ENCODE measurements at places on chromosomes 16 and 17.

DNA sequence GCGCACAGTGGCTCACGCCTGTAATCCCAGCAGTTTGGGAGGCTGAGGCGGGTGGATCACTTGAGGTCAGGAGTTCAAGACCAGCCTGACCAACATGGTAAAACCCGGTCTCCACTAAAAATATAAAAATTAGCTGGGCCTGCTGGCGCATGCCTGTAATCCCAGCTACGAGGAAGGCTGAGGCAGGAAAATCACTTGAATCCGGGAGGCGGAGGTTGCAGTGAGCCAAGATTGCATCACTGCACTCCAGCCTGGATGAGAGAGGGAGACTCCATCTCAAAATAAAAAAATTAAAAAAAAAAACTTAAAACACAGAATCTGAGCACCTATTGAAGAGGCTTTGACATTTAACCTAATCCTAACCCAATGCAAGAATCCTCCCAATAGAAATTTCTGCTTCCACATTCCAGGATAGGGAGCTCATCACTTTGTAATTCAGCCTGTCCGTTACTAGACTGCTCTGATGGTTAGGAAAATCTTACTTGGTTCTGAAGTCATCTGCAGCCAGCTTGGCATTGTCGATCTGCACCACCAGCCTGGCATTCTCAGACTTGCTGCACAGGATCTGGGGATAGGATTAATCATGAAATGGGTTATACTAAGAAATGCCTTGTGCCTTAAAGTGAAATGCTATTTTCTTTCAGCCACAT lies 2.1 kb downstream of the KRT33B start:
- DNase-seq = no peak

DNA sequence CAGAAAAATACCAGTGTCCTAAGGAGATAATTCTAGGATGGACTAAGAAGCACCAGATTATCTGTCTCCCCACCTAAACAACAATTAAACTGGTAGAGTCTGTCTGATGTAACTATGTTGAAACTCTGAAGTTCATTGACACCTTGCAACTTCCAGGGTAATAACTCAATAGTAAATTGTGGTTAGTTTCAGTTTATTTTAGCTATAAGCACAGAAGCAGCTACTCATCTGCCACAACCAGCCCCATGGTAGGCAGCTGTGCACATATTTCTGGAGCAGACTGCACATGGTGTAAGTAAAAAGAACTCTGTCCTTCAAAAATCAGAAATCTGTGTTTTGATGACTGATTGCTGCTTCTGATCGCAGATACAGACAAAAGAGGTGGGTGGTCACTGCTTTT lies 852.1 kb downstream of the CDH11 start:
- DNase-seq = no peak

DNA sequence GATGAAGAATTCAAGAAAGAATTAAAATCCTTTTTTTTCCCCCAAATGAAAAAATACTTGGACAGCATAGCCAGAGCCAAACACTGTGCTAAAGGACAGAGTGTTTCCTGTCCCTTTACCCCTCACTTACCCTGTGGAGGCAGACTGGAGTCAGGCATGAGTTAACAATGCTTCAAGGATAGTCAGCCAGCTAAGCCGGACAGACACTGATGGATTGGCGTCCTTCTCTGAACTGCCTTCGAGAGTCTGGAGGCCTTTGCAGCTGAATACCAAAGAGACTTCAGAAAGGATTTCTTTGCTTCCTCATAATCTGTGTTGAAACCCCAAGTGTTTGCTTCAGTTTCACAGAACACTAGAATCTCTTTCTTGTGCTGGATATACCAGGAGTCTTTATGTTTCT lies 4.6 kb downstream of the METTL9 start:
- DNase-seq = no peak

GRCh38 chr16:85833219-85833920 lies 33.9 kb downstream of the COX4I1 start:
- no peak for DNase-seq

- no peak for DNase-seq
These were observed 32.6 kb downstream of the RTN4RL1 start for GRCh38 chr17:1992541-1992940.

- DNase-seq = no peak
These were observed 12.8 kb downstream of the ZNF778 start for GRCh38 chr16:89230255-89230654.

DNA sequence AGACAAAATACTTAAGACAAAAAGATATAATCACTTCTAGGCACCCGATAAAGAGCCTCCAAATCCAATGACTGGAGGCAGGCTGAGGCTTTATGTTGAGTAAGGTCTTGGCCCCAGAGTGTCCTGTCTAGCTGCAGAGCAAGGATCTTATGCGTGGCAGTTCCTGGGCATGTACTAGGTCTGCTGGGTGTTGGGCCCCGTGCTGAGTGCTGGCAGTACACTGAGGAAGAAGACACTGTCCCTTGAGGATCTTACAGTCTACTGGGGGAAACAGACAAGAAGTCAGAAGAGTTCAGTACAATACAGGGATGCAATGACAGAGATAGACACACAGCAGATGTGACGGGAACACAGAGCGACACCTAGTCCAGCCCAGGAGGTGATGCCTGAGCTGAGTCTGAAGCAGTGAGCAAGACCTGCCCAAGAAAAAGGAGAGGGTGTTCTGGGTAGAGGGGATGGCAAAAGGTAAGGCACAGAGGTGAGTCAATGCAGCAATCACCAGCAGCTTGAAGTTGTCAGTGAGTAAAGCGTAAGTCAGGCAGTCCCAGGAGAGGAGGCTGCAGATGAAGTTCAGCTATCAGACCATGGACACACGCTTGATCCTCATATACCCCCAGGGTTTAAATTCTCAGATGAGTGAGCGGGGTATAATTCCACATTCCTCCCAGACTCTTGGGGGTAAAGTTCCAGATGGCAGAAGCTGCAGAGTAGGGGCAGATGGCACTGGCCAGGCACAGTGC lies 18.1 kb downstream of the MAP3K14 start:
- no peak for DNase-seq

Measured in NCI-H1092 (cell line).